ENCODE measurements at places on chromosomes 6 and 20.

DNA sequence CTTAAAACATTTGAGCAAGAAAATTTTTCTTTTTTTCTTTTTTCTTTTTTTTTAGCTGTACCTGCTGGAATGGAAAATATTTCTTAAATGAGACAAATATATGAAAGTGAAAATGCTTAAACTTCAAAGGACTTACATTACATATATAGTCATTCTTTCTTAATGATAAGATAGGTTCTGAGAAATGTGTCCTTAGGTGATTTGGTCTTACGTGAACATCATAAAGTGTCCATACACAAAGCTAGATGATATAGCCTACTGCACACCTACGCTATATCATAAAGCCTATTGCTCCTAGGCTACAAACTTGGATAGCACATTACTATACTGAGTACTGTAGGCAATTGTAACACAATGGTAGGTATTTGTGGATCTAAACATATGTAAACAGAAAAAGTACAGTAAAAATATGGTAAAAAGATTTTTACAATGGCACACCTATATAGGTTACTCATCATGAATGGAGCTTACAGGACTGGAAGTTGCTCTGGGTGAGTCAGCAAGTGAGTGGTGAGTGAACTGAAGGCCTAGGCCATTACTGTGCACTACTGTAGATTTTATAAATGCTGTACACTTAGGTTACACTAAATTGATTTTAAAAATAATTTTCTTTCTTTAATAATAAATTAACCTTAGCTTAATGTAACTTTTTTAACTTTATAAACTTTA, 54.6 kb downstream of the RPP21 start:
- DNase-seq, result no peak

DNA sequence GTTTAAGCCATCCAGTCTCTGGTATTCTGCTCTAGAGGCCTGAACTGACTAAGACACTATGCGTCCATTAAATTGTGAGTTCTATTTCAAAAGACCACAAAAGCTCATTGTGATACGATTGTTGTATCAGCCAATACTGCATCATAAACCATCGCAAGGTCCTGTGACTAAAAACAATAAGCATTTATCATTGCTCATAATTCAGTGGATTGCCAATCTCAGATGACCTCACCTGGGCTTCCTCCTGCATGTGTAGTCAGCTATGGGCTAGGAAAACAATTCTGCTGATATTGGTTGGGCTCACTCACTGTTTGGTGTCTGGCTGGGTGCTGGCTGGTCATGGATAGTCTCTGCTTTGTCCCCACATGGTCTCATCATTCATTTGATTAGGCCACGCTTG, 592.7 kb upstream of the BTBD3 start:
- DNase-seq, result no peak

DNA sequence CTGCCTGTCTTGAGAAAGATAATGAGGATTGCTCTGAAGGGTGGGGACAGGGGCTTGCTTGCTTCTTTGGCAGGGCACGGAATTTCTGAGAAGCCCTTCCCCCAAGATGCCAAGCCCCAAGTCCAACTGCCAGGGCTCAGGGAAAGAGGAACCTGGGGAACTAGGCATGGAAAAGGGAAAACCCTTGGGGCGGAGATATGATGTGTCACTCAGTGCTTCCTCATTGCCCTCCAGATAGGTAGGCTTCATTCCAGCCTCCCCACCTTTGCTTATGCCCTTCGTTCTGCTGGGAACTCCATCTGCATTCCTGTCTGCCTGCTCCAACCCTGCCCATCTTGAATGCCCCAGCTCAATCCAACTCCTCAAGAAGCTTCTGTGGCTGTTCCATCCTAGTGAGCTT, 61.2 kb downstream of the VEGFA start:
- no peak for DNase-seq

DNA sequence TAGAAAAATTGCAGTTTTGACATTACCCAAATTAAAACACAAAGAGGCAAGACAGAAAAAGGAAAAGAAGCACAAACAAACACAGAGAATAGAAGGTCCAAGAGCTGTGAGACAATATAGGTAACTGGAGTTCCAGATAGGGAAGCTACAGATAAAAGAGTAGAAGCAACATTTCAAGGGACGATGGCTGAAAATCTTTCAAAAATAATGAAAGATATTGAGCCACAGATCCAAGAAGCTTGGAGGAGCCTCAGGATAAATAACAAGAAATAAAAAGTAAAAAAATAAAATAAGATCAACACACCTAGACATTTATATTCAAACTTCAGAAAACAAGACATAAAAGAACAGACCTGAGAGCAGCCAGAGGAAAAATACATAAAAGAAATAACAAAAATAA, 164.9 kb downstream of the FNDC1 start:
- no peak for DNase-seq

DNA sequence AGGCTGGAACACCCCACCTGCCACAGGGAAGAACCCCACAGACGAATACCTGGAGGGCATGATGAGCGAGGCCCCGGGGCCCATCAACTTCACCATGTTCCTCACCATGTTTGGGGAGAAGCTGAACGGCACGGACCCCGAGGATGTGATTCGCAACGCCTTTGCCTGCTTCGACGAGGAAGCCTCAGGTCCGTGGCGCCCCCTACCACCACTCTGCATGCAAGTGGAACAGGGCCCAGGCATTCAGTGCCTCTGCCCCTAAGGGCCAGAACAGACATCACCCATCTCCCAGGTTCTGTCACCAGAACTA, 6.6 kb downstream of the MYL9 start:
- DNase-seq, result no peak

DNA sequence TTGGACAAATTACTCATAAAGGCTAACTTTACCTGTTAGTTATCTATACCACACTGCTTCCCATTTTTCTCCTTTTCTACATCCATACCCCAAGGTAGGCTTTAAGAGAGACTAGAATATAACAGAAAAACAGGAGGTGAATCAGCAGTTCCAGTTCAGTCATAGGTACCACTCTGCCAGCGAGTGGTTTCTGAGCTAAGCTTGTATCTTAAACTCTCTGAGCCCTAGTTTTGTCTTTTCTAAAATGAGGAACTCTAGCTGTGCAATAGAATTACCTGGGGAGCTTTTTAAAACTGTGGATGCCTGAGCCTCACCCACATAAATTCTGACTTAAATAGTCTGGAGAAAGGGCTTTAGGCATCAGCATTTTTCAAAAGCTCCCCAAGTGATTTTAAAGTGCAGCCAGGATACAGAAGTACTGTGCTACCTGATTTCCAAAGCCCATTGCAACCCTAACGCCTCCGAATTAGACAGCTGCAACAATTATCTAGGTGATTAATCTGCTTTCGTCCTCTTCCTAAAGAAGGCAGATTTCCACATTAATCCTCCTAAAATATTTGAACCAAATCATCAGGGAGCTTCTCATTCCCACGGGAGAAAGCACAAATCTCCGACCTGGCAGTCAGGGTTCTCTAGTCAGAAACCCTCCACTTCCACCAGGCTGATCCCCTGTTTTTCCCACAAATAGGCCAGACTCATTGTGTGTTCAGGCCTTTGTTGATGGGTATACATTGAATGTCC, 37.4 kb upstream of the RPL7L1 start:
- no peak for DNase-seq

GRCh38 chr6:95601133-95601532, 23.8 kb downstream of the MANEA start:
- DNase-seq, result no peak

- DNase-seq, result no peak
Observed at GRCh38 chr6:3929281-3929798, 80.2 kb downstream of the FAM50B start.

DNA sequence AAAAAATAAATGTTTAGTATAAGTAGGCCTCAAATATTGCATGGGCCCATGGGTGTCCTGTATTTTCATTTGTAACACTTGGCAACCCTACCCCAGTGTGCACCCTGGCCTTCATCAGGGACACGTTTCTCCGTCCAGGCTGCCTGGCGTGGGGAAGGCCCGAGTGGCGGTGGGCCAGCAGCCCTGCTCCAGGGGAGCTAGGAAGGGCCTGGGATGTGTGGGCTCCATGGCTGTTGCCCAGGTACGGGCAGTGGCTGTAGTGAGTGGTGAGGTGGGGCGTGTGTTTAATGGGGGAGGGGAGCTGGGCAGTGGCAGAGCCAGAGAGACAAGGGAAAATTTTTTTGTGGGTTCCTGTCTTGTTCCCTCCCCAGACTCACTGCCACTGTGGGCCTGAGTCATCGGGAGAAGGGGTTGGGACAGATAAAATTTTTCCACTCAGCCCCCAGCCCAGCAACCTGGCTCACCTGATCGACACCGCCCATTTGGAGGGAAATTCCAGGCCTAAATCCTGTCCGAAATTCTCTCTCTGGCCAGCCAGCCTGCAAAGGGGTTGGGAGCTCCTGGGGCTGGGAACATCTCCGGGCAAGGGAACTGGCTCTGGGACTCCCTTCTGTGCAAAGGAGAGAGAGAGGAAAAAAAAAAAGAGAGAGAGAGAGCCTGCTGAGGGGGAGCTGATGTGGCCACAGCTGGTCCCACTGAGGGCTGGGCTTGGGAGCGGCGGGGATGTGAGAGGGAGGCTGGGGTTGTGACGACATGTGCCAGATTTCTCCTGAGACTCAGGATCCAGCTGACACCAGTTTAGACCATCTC, 32.5 kb upstream of the VEGFA start:
- no peak for DNase-seq

GRCh38 chr6:24666097-24666640, 530 bp downstream of the TDP2 start:
- peak; percentile 54 for DNase-seq

Measured in HEK293T (cell line).